ENCODE measurements at places on chromosomes 1 and 21.

DNA sequence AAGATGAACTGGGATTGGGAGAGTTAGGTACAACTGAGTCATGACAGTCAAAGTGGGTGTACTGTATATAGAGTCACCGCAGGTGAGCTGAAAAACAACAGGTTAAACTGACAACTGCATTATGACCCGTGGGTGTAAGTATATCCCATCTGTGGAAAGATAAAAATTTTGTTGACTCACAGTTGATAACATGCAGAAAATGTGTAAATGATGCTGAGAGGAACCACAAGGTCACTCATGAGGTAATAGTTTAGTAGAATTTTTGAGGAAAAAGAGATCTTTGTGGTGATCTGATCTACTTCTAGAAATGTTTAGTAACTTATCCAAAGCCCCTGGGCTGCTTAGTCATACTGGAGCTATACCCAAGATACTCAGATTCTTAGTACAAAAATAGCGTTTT is 838 bp downstream of the OR2C3 start:
- DNase-seq: no peak

DNA sequence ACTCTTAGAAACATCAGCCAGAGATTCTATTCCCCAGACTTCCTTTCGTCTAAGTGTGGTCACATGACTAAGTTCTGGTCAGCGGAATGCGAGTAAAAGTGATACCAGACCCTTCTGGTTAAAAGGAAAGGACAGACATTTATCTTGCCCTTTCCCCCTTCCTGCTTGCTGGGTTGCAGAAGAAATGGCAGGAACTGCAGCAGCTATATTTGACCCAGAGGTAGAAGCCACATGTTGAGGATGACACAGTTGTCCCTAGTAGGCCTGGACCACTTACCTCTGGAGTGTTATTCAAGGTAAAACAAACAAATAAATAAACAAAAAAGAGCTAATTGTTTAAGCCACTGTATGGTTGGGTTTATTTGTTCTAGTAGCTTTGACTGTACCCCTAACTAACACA is 73.3 kb downstream of the TAS1R2 start:
- no peak for DNase-seq

GRCh38 chr1:235954306-235955283 is 87.9 kb upstream of the LYST start:
- DNase-seq: peak; percentile 40

GRCh38 chr21:33870768-33871167 is 44.8 kb downstream of the ATP5PO start:
- no peak for DNase-seq

DNA sequence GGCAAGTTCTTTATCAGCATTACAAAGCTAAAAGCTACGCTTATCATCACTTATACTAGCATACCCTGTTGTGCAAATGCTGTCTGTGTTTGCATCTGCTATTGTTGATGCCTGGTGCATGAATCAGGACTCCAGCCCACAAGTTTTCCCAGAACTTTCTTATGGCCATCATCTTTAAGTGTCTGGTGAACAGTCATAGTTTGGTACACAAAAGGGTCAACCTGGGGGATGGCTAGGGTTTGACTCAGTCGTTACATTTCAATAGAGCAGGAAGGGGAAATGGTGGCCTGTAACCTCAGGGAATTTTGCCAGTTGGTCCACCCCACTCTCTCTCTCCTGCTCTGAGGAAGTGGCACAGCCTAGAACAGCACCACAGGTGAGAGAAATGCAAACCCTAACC is 35.4 kb downstream of the SELL start:
- no peak for DNase-seq

- no peak for DNase-seq
These were observed 67.0 kb upstream of the DIRAS3 start for GRCh38 chr1:68117416-68117815.
